ENCODE measurements at places on chromosomes 4 and X.
A peak's percentile ranks its signal among the peaks of the same experiment; 100 is the strongest.

DNA sequence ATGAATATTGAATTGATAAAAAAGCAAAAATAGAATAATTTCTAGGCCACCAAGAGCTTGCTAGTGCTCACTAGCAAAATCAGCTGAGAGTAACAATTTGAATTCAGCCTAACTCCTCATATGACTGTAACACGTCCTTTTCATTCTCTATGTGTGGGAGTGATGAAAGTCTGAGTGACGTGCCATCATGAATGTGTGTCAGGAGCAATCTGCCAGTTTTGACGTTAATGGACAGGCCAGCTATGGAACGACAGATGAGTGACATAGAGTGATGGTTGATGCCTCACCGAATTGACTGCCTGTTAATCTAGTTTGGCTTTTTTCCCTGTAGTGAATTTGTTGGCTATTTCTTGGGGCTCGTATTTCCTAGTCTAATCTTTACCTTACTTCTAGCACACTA lies 200.7 kb downstream of the TLL1 start:
- DNase-seq, result no peak

GRCh38 chrX:40158036-40158706 lies 60.4 kb upstream of the BCOR start:
- DNase-seq, result no peak

- DNase-seq, result no peak
Observed at GRCh38 chrX:153769158-153769864, 5.3 kb downstream of the PLXNB3 start.

- no peak for DNase-seq
Observed at GRCh38 chrX:129678614-129679195, 23.9 kb upstream of the APLN start.

DNA sequence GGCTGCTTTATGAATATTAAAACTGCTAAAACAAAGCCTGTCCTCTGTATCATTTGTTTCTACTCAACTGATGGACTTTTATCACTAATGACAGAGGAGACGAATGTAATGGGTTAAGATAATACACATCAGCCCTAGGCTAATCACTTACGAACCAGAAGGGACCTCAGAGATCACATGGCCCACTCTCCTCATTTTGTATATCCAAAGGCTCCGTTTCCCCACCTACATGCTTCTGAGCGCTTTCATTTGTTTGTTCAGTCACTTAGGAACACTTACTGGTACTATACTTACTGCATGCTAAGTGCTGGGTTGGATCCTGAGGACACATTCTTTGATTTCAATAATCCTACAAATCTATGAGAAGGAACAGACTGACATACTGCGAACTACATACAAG lies 169.3 kb downstream of the CEP135 start:
- DNase-seq, result no peak

DNA sequence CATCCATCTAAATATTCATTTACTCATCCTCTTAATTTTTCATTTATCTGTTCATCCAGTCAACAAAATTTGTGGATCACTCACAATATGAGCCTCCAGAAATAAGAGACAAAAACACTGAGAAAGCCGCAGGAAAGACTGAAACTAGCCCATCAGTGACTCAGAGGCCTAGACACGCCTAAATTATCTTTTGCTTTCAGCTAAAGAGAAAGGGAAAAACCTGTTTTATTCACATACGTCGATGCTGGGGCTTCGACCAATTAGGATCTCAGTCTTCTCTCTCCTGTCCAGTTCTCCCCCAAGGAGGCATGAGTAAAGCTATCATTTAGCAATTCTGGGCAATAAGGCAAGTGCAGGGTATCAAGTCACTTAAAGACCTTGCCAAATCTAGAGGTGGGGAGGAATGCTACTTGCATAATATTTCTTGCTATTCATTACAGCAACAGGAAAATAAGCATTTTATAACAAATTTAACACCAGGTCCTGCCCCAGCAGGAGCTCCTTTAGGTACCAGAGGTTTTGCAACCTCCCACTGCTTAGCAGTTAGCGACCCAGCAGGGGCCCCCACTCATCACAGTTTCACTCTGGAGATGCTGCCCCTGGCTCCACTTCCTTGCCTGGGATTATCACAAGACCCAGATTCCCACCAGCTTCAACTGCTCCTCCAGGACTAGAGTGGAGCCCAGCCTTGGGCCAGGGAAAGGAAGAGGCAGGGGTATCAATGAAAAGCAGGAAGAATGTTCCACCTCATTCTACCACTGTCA lies 30.1 kb upstream of the TMEM154 start:
- peak; percentile 30 for DNase-seq

GRCh38 chr4:78057600-78058550 lies 752 bp downstream of the FRAS1 start:
- no peak for DNase-seq

GRCh38 chr4:159178979-159179969 lies 76.4 kb downstream of the RAPGEF2 start:
- DNase-seq, result no peak

DNA sequence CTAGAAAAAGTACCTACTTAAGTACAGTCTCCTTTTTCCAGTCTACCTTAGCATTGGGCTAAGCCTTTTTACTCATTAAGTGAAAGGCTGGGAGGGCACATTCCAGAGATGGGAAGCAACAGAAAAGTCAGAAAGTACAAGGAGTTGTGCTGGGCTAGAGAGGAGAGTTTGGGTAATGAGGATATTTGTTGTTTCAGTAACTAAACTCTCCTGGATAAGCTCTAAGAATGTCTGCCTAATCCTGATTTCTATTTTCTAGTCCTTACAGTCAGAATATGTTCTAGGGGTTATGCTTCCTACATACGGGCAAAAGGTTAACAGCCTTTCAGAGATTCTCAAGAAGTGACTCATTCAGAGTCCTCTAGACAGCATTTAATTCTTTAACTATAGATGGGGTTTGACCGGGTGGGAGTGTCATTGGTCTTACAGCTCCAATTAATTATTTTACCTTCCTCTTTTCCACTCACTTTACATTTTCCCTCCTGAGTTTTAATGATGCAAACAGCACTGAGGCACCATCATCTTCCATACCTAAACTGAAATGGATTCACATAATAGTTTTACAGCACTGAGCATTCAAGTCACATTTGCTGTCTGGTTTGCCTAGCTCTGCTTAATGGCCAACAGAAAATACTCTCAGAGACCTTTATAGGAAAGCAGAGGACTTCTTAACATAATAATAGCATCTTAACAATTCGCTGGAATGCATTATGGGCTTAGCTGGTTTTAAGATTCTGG lies 42.9 kb downstream of the USP26 start:
- no peak for DNase-seq

DNA sequence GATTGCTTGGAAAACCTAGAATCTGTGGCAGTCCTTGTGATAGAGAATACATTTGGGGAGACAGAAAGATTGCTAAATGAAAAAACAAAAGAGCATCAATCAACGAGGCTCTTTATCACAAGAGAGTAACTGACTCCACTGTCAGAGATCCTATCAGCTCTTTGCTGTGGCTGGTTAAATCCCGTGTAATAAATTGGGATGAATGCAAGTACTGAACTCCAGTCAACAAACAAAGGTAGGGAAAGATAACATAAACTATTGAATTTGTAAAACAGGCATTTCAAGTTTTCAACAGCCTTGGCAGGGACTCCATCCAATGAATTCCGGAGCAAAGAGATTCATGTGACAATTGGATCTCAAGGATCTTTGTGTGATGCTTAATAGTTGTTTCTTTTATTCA lies 21.3 kb downstream of the MMRN1 start:
- no peak for DNase-seq

GRCh38 chr4:80705311-80705710 lies 325.2 kb upstream of the BMP3 start:
- no peak for DNase-seq

- no peak for DNase-seq
Observed at GRCh38 chr4:52290466-52290865, 239.4 kb downstream of the SPATA18 start.

DNA sequence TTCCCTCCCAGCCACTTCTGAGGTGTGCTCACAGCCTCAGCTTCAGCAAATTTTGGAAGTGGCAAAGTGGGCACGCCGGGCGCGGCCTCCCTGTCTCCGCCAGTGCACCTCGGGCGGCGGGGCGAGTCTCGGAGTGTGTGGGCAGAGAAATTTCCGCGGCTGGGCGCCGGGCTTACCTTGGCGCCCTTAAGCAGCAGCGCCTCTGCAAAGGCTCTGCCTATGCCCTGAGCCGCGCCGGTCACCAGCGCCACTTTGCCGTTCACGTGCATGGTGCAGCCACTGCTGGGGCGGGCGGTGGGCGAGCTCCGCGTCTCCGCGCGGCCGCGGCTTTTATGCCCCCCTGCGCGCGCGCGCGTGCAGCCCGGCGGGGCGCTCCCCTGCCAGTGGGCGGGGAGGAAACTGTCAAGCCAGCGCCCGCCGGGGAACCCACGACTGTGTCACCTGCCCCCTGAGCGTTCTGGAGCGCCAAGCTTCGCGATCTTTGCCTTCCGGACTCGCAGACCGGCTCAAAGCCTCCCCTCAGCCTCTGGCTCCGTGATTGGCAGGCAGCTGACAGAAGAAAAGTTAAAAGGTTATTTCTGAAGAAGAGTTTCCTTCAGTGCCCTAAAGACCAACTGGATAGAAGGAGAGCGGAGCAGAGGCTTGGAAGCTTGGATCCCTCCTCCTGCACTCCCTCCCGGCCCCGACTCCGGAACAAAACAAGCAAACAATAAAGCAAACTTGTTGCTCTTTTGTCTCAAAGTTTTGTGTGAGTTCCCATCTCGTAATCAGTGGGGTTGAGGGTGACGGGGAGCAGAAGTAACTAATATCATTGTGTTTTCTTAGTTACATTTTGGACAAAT lies at the start of gene HPGD:
Gene HPGD, minus strand, starts transcription at position 306 of the 842 bp plus-strand sequence. Its CDS starts 37 bp downstream, at position 269.
- DNase-seq, result no peak

DNA sequence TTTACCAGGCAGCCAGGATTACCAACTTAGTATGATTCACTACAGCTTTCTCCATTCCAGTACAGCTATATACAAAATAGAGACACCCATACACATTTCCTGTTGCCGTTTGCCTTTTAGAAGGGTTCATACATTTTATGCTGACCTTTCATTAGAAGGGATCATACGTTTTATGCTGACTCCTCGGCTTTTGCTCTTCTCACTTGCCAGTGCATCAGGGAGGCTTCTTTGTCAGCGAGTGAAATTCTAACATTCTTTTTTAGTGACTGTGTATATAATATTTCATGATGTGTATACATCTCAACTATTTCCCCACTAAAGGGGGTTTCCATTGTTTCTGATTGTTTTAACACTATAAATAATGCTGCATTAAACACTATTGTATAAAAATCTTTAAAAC lies 552.6 kb downstream of the TRIML1 start:
- DNase-seq, result no peak
